Panc1 (cell line): ENCODE measurements at places on chromosomes 16 and 17. TPM values are rescaled to one million over a fixed set of nuclear protein-coding genes. Genes with fewer than 3 reads are reported as not detected.

Gene CCDC144A
- 0.57 TPM for total RNA-seq

Gene ABAT
- 0.77 TPM for total RNA-seq

Gene CBFB
- total RNA-seq: 66.4 TPM

Gene MFAP4
- total RNA-seq: 0.92 TPM

Gene KIF18B
- 31.3 TPM for total RNA-seq

Gene NPB
- 3.9 TPM for total RNA-seq

Gene TERB1
- total RNA-seq: not detected

Gene CRHR1
- 0.15 TPM for total RNA-seq

Gene ABCA8
- total RNA-seq: 0.23 TPM

Gene C17orf78
- not detected for total RNA-seq

Gene DLX3
- total RNA-seq: 2.9 TPM

Gene KRTAP9-8
- not detected for total RNA-seq

Gene CSH2
- total RNA-seq: not detected

Gene TMEM11
- total RNA-seq: 23.4 TPM

- DNase-seq: no peak
Measured at GRCh38 chr16:60739737-60740683, 1296.2 kb downstream of the CDH8 start.

DNA sequence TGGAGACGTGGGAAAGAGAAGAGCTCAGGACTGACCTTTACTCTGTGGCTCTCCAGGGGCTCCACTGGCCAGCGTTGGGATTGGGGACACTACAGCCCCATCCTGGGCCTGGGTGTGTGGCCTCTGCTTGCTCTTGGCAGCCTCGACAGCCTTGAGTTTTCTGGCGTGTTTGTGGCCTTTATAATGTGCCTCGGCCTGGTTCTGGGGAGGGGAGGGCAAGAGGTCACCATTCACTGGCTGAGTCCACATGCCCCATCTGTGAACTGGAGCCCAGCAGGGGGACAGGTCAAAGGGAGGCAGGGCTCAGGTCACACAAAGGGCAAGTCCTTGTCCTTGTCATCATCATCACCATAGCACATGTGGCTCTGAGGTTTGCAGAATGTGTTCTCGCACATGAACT, 11.7 kb downstream of the NKIRAS2 start:
- no peak for DNase-seq

DNA sequence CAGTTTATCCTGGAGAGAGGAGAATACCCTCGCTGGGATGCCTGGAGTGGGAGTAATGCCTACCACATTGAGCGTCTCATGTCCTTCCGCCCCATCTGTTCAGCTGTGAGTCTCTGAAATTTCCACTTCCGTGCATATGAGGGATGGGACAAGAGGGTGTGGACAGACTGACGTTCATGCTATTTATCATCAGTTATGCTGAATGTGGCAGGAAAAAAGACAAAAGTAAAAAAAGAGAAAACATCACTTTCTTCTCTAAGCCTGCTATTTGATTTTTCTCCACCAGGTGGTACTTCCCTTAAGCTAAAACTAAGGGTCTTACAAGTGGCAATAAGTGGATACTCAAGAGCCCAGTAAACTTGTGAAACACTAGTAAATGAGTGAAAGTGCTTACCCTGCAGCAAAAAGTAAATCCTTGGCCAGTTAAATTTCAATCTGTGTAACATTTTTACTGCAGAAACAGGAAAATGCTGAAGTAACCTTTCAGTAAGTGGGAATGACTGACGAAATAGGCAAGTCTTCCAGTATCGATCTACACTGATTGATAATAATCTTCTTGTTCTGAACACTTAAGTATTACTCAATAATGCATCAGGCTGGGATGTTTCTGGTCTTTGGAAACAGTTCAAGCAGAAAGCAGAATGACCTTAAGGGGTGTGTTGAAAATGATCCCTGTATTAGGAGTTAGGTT, 5.6 kb downstream of the CRYBA1 start:
- DNase-seq: no peak

- no peak for DNase-seq
Measured at GRCh38 chr16:86075839-86076440, 177.0 kb downstream of the IRF8 start.

GRCh38 chr17:47959825-47960655, 2.4 kb upstream of the PRR15L start:
- DNase-seq: no peak

DNA sequence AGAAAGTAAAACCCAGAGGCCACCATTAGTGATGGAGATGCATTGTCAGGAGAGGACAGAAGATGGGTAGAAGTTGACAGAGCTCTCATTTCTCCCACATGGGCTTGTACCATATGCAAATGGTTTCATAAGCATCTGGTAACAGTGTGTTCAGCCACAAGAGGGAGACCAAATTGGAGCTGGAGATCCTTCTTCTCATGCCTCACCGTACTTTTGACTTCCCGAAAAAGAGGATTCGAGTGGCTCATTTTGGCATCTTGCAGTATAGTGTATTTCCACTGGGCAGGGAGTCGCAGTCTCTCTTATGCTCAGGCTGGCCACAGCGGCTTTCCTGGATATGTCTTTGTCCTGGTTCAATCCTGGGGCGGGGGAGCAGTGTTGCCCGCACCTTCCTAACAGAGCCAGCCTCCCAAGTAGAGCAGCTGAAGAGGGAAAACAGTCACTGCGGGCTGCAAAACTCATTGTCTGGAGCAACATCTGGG, 23.8 kb downstream of the TBC1D3B start:
- DNase-seq: no peak

DNA sequence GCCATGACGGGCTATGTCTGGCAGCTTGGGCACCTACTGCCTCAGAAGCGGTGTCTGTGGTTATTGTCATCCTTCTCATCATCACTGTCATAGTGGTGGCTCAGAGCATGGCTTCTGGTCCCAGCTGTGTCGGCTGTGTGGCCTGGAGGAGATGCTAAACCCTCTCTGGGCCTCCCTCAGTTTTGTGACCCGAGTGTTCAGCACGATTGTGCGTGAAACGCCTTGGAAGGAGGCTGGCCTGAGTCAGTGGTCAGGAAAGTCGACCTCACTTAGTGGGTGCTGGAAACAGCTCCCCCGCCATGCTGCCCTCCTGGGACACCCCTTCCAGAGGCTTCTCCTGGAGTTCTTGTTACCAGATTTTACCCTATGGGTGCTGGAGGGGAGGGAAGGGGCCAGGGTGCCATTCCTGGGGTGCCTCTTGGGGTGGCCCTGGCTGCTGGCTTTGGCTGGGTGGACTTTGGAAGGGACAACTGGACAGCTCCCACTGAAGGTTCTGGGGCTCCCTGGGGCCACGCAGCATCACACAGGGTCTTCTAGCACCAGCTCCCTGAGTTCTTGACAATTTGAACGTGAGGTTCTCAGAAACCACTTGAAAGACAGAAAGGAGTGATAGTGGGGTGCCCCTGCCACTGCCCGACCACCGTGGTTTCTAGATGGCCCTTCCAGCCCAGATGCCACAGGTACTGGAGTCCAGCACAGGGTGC, 226.5 kb upstream of the GSE1 start:
- DNase-seq: no peak

GRCh38 chr16:5077304-5077703, 5.7 kb downstream of the ALG1 start:
- no peak for DNase-seq

- peak; percentile 18 for DNase-seq
Measured at GRCh38 chr17:82457929-82458178, 687 bp upstream of the NARF start.

DNA sequence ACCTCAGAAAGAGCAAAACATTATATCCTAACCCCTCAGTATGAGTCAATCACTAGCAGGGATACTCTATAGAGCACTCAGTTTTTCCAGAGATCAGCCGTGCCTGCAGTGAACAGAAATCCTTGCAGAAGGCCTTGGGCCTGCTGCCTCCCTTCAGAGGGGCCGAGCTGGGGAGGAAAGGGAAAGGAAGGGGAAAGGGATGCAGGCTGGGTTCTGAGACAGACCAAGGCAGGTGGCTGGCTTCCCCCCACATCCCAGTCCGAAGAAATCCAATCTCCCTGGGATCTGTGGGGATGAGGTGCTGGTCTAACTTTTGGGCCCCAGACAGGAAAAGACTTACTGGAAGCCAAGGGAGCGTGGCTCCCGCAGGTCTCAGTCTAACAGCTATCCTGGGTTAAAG, 25.3 kb downstream of the SRL start:
- no peak for DNase-seq

- no peak for DNase-seq
Measured at GRCh38 chr17:1967213-1967612, 57.9 kb downstream of the RTN4RL1 start.

GRCh38 chr17:2022647-2023240, 2.4 kb downstream of the RTN4RL1 start:
- no peak for DNase-seq

- DNase-seq: no peak
Measured at GRCh38 chr16:35628976-35629375, 2169.6 kb downstream of the TP53TG3F start.

- DNase-seq: no peak
Measured at GRCh38 chr17:49749730-49750129, 14.2 kb downstream of the FAM117A start.

DNA sequence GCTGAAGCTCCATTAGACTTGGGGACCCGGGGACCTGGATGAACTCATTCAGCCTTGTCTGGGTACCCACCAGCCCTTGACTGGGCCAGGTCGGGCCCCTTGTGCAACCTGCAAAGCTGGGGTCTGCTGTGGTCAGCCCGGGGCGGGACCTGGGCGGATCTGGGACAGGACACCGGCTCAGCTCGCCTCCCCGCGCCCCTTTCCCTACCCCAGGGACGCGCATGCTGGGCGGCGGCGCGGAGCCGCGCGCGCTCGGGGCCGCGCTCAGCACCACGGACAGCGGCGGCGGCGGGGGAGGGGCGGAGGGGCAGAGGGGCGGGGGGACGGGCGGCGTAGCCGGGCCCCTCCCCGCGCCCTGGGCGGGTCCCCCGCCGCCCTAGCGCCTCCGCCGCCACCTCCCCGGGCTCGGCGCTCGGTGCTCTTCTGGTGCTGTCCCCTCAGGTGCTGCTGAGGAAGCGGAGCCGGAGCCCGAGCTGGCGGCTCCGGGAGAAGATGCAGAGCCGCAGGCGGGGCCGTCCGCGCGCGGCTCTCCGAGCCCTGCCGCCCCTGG, 7.4 kb downstream of the ACD start:
- DNase-seq: no peak

GRCh38 chr17:66716236-66717026, 118.5 kb upstream of the CACNG5 start:
- no peak for DNase-seq

DNA sequence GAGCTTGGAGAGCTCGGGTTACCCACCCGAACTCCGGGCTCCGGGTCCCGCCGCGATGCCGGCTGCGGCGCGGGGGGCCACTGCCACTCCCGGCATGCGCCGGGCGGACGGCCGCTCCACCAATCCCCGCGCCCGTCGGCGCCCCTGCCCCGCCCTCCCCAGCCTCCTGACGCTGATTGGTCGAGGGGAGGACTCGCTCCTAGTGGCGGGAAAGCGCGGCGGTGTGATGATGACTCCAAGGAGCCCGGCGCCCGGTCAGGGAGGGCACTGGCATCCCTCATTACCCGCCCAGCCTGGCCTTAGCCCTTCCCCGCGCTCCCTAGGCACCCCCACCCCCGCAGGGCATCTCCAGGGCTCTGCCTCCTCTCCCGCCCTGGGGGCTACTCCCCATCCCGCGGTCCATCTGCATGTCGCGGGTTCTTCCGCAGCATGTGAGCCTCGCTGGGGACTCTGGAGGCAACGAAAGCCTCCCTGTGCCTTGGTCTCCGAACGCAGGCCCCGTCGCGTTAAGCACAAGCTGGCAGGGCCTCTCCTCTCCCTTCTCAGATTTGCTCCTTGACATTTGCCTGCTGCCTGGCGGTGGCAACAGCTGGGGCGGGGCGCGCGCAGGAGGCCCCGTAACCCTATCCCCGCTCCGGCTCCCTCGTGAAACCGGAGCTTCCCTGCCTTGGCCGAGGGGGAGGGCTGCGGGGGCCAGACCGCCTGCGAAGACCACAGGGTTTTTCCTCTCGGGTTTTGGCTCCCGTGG, 1.7 kb downstream of the ATP2A1 start:
- peak; percentile 30 for DNase-seq

DNA sequence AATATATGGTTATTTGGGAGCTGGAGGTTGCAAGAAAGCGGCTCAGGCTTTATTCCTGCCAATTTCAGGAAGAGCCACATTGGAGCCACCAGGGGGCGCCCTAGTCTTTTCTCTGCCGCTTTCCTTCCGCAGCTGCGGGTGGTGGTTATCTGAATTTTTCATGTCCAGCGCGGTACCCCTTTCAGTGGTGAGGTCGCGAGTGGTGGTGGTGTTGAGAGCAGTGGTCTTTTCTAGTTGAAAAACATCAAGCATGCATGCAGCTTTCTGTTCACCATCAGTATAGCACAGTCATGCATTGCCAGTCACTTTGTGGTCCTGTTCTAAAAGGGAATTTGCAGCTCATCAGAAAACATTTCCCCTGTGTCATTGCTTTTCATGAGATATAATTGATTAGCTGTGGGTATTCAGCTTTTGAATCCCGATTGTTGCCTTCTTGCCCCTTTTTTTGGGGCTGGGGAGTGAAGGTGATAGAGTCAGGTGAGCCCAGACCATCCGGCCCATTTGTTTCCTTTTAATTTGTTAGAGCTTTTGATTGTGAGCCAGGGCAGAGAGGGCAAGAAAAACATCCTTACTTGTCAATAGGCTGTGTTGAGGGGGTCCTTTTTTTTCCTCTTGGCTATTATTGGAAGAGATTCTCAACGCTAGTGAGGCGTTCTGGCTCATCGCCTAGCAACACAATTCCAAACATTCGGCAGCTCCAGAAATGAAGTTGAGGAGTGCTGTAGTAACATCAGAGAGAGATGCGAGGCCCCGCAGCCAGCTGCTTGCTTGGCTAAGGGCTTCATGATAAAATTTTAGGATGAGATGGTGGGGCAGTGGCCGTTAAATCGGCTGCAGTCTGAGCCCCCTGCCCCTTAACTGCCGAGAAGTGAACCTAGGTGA, 119.0 kb downstream of the SNX29 start:
- no peak for DNase-seq

DNA sequence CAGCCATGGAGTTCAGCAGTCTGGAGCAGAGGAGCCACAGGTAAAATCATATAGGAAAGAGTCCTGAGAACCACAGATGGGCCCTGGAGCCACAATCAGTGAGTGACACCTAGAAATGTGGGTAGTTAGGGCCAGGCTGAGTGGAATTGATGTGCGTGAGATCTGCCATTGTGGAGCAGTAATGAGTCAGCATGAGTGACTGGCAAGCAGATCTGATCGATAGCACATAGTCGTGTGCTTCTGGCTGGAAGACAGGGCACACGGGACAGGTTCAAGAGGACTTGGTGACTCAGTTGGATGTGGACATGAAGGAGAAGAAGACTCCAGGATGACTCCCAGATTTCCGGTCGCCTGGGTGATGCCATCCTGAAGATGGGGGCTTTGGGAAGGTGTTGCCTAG, 12.3 kb downstream of the ADORA2B start:
- DNase-seq: no peak

- DNase-seq: no peak
Measured at GRCh38 chr16:66427871-66428681, 981 bp downstream of the BEAN1 start.

GRCh38 chr17:78735832-78736525, 46.1 kb downstream of the CYTH1 start:
- no peak for DNase-seq

GRCh38 chr17:19720631-19721426, 4.4 kb upstream of the SLC47A2 start:
- no peak for DNase-seq

- no peak for DNase-seq
Measured at GRCh38 chr17:79891113-79891730, 52.0 kb upstream of the CBX4 start.
